ENCODE measurements at places on chromosomes 5 and 9. TPM values are rescaled to one million over a fixed set of nuclear protein-coding genes. Genes with fewer than 3 reads are reported as not detected.

The NIM1K gene
- total RNA-seq: 0.68 TPM

The FOXI1 gene
- not detected for total RNA-seq

The PCDHGA10 gene
- 7.8 TPM for total RNA-seq

The RIGI gene
- total RNA-seq: 14.4 TPM

The RBM18 gene
- 11.9 TPM for total RNA-seq

The SPDL1 gene
- total RNA-seq: 10.0 TPM

The SKIC3 gene
- total RNA-seq: 61.7 TPM

- DNase-seq: no peak
These were observed 39.0 kb upstream of the POC5 start for GRCh38 chr5:75756211-75756610.

DNA sequence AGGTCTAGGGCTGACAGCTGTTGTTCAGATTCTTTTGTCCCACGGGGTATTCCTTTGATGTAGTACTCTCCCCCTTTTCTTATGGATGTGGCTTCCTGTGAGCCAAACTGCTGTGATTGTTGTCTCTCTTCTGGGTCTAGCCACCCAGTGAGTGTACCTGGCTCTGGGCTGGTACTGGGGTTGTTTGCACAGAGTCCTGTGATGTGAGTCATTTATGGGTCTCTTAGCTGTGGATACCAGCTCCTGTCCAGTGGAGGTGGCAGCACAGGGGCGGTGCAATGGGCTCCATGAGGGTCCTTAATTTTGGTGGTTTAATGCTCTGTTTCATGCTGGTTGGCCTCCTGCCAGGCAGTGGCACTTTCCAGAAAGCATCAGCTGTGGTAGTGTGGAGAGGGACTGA lies 161.3 kb downstream of the CAVIN4 start:
- DNase-seq: no peak

GRCh38 chr9:106872641-106873040 lies 9.7 kb downstream of the ZNF462 start:
- DNase-seq: no peak

DNA sequence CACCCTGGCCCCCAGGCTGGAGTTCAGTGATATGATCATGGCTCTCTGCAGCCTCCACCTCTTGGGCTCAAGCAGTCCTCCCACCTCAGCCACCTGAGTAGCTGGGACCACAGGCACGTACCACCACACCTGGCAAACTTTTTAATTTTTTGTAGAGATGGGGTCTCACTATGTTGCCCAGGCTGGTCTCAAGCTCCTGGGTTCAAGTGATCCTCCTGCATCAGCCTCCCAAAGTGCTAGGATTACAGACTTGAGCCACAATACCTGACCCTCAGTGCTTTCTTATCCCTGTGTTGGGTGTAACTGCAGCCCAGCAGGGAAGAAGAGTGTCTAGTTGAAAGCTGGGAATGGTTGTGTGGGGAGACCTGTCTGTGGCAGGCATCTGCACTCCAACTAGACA lies 10.9 kb downstream of the PTPA start:
- DNase-seq: no peak

- no peak for DNase-seq
These were observed 708.1 kb upstream of the RGMB start for GRCh38 chr5:98065261-98065909.

DNA sequence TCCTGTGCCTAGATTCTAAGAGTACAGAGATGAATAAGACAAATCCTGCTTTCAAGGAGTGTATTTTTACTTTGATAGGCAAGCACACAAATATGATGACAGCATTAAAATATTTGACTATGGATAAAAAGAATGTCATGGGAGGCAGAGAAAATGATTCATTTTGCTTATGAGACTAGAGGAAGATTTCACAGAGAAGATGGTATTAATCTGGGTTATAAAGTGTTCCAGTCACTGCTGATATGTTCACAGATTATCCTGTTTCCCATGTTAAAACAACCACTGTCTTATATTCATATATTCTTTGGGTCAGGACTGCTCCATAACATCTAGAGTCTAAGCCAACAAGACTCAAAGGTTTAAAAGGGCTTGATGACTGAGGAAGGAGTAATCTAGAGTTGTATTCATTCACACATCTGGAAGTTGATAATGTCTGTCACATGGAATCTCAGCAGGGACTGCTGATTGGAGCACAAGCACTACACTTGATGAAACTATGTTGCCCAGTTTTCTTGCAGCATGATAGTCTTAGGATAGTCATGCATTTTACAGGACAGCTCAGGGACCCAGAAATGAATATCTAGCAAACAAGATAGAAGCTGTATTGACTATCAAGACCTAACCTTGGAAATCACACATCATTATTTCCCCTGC lies 79.3 kb downstream of the STARD4 start:
- DNase-seq: no peak

DNA sequence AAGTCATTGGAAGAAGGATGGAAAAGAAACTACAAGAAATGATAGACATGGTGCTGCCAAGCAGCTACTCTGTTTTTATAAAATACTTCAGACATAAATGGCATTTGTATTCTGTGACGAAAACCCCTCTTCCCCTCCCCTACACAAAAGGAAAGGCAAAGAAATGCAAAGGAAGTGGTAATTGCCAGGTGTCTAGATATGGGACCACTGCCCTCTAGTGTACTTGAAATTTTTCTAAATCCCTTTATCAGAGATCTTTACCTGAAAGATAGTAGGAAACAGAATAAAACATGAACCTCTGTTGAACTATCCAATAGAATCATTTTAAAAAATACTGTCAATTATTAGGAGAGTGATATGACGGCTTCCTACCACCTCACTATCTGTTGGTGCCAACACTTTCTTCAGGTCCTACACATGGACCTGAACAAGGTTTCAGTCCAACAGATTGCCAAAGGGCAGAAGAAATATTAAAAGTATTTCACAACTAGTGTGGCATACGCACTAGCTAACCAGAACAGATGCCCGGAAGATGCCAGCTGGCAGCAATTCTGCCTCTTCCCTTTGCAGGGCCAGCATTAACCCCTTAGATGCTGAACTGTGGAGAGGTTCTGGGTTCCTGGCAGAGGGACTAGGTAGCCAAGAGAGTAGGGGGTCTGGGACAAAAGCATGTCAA lies 104.1 kb downstream of the TSSK1B start:
- peak; percentile 74 for DNase-seq

- no peak for DNase-seq
These were observed 3.0 kb upstream of the FAM78A start for GRCh38 chr9:131279196-131279862.

DNA sequence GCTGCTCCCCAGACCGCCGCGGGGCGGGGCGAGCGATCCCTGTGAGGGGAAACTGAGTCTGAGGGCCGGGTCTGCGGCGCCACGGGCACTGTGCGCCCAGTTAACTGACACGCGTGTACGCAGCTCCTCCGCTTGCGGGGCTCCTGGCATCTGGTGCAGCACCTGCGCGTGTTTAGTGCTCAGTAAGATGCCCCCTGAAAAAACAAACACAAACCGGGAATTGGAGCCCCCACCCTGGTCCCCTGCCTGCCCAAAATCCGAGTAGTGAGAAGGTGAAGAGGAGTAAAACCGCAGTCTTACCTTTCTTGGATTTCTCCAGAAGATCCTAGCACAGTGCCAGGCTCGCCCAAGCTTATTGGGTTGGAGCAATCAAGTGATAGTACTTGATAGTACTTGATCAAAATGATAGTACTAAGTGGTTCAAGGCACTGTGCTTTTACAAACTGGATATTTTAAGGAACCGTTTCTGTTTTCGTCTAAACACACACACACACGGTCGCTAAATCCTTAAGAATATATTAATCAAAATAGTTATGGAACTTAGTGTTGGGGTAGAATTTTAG lies 2.7 kb upstream of the TRAF1 start:
- DNase-seq: no peak
